Amygdala (tissue), 56 donors: ENCODE measurements at places on chromosomes 3 and 15.

- DNase-seq: no peak
Observed at GRCh38 chr15:48893311-48893710, 15.4 kb downstream of the EID1 start.

- DNase-seq: no peak
Observed at GRCh38 chr3:186366206-186366605, 4.2 kb upstream of the DGKG start.

DNA sequence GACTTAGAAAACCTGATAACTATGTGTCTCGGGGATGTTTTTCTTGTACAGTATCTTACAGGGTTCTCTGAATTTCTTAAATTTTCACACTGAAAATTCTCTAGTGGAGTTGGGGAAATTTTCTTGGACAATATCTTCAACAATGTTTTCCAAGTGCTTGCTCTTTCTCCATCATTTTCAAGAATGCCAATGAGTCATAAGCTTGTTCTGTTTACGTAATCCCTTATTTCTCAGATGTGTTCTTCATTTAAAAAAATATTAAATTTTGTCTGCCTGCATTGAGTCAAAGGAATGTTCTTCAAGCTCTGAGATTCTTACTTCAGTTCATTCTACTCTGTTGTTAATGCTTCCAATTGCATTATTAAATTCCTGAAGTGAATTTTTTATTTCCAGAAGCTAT is 21.9 kb upstream of the PLSCR2 start:
- DNase-seq: no peak

DNA sequence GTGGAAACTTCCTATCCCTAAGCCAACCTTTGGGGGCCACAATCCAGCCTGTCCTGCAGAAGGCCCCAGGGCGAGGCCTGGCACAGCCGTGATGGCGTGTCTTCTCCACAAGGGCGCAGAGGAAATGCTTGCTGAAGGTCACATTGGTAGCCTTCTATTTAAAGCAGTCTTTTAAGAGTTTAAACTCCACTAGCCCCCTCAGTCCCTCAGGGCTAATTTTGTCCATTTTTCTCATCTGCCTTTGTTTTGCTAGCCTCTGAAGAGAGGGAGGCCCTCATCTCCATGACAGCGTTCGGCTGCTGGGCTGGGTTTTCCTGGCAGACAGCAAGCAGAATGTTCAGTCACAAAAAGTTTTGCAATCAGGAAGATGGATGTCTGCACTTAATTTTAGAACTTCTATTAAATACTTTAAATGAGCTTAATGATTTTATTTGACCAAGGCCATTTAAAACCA is 40.8 kb downstream of the RARB start:
- DNase-seq: no peak

- no peak for DNase-seq
Observed at GRCh38 chr3:42723219-42723618, 20.6 kb upstream of the HHATL start.
